ENCODE measurements at places on chromosomes 6 and 20.

DNA sequence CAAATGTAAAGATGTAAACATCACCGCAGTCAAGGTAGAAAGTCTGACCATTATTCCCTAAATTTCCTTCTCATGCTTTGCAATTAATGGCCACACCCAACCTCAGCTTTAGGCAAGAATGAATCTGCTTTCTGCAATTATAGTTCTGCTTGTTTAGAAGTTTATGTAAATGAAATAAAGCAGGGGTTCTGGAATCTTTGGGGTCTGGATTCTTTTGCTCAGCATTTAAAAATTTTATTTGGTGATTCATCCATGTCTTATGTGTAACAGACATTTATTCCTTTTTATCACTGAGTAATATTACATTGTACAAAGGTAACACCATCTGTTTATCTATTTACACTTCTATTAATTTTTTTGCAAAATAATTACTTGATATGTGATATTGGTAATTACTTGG, 613.6 kb downstream of the UTRN start:
- DNase-seq, result no peak

DNA sequence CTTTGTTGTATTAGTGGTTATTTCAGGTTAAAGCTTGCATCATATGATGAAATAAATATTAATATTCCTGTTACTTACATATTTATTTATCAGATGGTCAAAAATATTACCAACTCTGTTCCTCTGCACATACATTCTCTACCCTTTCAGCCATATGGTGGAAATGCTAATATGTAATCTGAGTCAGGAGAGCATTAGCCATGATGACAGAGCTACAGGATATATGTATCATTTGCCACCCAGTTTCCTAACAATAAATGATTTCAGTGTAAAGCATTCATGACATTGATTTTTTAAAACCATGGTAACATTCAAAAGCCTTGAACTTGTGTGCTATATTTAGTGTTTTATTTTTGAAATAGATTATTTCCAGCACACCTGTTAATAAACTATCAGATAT, 16.6 kb downstream of the POPDC3 start:
- no peak for DNase-seq

GRCh38 chr6:165662041-165662748, 846 bp downstream of the PDE10A start:
- no peak for DNase-seq

GRCh38 chr6:46676604-46677313, 10.9 kb upstream of the TDRD6 start:
- DNase-seq, result no peak

- DNase-seq, result no peak
Measured at GRCh38 chr6:138666636-138667035, 106.9 kb upstream of the CCDC28A start.

DNA sequence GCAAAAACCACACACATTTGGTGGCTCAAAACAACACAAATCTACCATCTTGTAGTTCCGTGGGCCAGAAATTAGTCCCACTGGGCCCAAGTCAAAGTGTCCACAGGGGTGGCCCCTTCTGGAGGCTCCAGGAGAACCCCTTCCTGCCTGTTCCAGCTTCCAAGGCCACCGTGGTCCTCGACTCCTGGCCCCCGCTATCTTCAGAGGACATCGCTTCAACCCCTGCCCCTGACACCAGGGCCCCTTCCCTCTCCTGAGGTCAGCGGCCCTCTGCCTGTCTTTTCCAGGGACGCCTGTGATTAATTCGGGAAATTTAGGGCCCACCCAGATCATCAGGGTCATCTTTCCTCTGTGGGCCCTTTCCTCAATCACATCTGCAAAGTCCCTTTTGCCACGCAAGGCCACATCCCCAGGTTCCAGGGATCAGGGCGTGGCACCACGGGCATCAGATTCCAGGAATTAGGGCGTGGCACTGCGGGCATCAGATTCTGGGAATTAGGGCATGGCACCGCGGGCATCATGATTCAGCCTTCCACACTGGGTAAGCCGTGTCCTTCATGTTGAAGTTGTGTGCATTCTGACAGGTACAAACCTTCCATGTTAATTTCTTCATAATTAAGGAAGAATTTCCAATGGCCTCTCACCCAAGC, 59.9 kb upstream of the SMOC2 start:
- no peak for DNase-seq

GRCh38 chr6:71482742-71483141, 194.1 kb downstream of the OGFRL1 start:
- no peak for DNase-seq

DNA sequence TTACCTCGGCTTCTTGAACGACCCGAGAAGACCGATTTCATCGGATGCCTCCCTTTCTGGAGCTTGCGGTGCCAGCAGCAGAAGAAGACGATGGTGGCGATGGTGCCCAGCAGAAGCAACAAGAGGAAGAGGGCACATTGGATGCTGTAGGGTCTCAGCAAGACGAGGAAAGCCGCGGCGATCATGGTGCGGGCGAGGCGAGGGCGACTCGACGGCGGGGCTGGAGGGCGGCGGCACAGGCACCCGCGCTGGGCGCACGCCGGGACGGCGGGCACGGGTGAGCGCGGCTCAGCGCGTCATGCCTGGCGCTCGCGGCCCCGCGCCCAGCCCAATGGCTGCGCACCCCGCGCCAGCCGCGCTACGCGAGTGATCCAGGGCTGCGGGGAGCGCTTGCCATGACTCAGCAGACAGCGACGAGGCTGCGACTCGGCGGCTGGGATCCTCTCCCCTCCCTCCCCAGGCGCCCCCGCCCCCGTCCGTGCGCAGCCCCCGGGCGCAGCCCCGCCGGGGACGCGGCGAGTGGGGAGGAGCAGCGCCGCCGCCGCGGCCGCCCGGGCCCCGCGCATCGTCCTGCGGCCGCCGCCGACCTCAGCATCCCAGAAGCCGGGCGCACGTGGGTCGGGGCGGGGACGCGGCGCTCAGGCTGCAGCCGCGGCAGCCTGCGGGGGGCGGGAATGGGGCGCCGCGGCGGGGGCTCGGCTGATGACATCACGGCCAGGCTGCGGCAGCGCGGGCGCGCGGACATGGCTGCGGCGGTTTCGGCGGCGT, at the start of gene BEND6:
BEND6 (plus strand) TSS at position 705 of the 768 bp plus-strand sequence. CDS start 26,704 bp downstream, outside the sequence.
- peak; percentile 78 for DNase-seq

DNA sequence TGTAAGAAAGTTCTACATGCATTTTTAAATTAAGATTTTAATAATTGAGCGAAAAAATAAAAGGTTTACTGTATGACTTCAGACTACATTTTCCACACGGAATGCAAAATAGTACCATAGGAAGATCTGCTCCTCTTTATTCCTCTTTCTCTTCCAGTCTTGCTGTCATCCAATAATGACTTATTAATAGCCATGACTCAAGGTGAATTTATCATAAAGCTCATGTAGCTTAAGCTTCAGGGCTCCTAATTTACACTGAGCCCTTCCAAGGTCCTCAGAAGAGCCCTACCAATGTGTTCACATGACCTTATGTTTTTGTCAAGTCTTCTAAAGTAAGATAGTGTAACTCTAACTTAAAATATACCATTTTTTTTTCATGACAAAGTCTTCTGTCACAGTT, 510.1 kb downstream of the PHF3 start:
- no peak for DNase-seq

DNA sequence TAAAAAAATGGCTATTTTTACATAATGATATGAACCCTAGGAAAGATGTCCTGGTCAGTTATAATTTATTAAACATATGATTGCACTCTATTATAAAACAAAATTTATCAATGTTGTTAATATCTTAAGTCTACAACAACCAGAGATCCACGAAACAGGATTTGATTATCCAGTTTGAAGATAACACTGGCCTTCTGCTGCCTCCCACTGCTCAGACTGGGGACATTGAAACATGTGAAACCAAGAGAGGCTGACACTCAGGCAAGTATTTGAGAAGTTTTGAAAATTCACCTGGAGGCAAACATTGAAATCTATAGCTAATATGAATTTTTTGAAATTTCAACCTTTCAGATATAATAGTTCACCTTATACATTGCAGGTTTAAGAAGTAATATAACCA, 219.3 kb upstream of the HSF2 start:
- DNase-seq, result no peak

DNA sequence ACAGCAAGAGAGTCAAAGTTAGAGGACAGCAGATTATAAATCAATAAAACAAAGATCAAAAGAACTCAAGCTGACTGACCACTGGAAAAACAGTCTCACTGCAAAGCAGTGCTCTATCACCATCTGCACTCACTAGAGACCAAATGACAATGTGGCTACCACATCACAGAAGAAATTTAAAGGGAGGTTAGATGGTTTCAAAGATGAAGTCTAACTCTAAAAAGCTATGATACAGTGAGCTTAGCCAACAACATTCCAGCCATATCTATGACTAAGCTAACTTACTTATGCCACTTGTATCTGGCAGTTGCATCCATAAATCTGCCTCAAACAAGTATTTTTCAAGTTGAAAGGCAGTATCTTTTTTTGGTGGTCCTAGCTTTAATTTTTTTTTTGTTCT, 68.6 kb downstream of the ARHGAP18 start:
- no peak for DNase-seq

- DNase-seq, result no peak
Measured at GRCh38 chr20:57664476-57664875, 44.2 kb upstream of the ZBP1 start.

Measured in hippocampal formation (tissue), 2 donors.